Stimulated activated CD4-positive, alpha-beta T cell treated with anti-CD3 and anti-CD28 coated beads, Interleukin-15, amount 100 ng/mL, for 1 hour (primary cell): ENCODE measurements at places on chromosomes 12 and 14.

DNA sequence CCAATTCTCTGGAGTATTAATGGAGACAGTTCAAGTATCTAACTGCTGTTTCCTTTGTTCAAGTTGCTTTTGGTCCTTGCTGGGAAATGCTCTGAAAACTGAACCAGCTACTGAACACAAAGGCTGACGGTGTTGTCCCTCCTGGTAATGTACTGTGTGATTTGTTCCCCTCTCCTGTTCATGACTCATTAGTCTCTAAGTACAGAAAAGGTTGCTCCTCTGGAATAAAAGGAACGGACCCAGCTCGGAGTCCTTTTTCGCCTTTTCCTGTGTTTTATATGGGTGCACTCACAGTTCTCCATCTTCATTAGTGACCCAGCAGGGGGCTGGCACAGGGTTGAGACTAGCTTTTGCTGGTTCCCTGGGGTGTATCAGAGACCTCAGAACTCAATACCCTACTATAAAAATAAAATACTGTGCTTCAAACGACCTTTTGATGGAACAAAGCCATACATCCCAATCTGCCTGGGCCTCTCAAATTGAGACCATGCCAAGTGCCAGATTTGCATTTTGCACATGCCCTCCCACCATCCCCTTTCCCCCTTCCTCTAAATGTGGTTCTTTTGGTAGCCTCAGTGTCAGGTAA lies 269.7 kb downstream of the RAD51B start:
- DNase-seq, result no peak

DNA sequence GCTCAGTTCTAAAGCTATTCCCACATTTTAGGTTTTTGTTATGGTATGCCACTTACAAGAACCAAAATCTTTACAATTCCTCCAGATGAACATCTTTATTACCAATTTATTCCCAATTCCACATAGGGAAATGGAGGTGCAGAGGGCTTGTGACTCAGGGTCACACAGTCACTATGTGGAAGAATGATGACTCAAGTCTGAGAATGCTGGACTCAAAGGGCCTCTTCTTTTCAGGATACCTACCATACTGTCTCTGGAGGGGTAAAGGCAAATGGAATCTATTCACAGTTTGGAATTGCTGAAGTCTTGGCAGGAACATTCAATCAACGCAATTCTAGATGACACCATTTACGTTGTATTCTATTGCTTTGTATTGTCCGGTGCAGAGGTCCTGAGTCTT lies 48.2 kb upstream of the MANSC4 start:
- no peak for DNase-seq

GRCh38 chr12:99959549-99960170 lies 25.1 kb downstream of the ANKS1B start:
- DNase-seq, result no peak

DNA sequence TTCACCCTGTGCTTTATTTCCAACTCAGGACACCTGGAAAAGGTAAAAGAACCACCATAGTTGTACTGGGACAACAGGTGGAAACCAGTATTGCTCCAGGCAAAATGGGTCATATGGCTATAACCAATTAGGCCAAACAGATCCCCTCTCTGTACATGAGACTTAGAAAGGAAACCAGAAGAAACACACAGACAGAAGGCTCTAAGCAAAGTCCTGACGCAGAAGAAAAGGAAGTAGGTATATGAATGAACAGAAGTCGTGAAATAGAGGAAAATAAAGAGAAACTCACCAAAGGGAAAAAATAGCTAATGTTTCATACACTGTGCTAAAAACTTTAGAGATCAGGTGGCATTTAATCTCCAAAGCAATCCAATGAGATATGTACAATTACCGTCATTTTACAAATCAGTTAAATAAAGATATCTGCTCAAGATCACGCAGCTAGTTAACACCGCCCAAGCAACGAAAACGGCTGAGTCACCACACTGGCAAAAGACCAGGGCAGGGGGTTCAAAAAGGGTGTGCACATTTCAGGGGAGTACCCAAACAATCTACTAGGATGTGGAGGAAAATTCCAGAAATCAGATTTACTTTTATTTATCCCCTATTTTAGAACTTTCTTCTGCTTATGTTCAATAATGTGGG lies 82.3 kb downstream of the ITPR2 start:
- no peak for DNase-seq

DNA sequence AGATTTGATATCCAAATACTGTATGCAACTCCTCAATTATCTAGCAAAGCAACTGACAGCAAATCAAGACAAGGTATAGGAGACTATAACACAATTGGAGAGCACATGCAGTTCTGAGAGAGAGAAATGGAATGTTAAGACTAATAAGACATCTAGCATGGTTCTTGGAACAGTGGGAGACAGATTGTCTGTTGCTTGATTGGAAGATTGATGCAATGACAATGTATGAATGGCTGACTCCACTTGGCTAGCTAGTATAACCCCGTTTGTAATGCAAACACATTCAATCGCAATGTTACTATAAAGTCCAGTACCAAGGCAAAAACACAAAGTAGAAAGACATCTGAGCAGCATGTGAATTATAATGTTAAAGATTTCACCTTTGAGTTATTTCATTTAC lies 179.3 kb downstream of the RPL10L start:
- no peak for DNase-seq

- DNase-seq, result no peak
Observed at GRCh38 chr12:94674835-94675234, 24.5 kb upstream of the TMCC3 start.

DNA sequence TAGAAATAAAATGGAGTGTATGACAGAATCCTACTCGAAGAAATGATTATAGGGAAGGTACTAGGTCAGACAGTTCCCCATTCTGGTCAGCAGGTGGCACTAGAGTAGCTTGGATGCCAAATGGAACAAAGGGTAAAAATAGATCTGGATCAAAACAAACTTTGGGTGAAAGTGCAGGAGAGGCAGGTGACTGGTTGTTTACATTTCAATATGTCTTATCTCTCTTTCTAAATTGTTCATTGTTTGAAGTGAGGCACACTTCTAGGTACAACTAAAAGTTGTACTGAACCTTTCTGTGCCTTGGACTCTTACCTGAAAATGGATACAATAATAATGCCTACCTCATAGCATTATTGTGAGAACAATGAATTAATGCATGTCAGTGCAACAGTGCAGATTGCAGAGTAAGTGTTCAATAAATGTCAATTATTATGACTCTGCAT lies 62.0 kb upstream of the OSBPL8 start:
- peak; percentile 28 for DNase-seq

DNA sequence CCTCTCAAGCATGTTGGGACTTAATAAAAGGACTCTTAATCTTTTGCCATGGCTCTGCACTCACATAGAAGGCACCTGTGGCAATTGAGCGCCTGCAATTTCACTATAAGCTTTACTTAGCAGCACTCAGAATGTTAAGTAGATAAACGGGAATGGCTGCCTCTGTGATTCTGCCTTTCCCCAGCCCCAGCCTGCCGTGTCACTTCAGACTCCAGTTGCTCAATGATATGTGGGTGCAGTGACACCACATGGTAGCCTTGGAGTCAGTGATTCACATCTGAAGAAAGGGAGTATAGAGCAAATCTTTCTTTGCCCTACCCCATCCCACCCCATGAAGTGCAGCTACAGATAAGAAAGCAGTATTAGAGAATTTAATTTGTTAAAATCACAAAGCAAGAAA lies 96.1 kb downstream of the ZFC3H1 start:
- no peak for DNase-seq

- DNase-seq, result no peak
Observed at GRCh38 chr14:51140338-51140737, 45.4 kb upstream of the TRIM9 start.

GRCh38 chr12:80232837-80233236 lies 133.5 kb downstream of the OTOGL start:
- no peak for DNase-seq

DNA sequence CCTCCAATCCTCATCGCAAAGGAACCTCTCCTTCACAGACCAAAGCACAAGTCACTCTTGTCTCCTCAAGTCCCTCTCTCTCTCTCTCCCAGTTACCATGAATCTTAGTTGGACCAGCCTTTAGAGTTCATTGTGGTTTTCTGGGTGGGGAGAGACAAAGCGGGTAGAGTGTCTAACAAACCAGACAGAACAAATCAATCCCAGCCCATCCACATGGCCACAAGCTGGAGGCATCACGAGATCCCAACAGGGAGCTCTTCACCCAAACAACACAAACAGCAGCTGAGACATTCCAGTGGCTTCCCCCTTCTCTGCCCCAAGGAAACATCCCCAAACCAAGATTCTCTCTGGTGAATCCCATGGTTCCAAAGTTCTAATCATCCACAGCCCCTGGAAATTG lies 22.4 kb downstream of the ACTN1 start:
- no peak for DNase-seq

DNA sequence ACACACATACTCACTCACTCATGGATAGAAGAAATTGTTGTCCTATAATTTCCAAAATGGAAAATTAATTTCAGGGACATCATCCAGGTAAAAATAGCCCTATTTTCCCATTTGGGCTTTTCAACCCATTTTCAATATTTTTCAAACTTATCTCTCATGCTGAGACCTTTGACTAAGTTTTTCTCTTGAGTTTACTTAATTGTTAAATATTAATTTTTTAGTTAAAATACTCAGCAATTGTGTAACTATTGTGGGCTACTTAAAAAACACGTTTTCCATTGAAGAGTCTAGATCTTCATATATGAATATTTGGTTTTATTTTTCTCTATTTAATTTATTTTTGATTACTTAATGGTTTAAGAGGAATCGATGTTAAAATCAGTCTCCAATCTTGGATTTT lies 14.2 kb upstream of the TAS2R43 start:
- no peak for DNase-seq

GRCh38 chr14:105303949-105304348 lies 3.1 kb upstream of the BRF1 start:
- no peak for DNase-seq

DNA sequence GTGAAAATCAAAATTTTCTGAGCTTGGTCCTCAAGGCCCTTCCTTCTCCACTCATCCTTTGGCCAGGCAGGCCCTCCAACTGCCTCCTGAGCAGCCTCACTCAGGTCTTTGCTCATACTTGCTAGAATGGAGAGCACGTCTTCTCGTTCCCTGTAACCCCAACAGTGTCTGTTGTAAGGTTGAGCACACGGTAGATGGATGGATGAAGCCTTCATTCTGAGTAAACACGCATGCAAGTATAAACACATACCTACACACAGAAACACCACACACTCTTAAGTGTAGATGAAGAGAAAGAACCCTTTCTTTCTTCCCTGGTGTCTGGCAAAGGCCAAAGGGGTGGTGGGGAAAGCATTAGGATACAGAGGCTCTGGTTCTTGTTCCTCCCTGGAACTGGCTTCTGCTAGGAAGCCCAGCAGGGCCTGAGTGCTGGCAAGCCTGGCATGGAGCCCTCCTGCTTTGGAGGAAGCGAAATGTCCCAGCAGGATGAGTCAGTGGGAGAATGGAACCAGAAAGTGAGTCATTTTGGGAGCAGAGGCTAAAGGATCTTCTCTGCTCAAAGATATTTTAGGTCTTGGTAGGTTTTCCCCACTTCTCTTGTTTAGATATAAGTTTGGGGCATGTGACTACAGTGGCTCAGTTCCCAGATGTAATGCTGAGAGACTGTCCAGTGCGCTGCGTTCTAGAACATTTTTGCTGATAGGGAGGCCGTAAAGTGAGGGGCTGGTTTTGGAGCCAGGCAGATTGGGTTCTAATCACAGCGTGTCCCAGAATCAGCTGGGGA lies 127.4 kb downstream of the CACNA1C start:
- DNase-seq, result no peak

GRCh38 chr12:10111451-10111850 lies 12.7 kb upstream of the CLEC1A start:
- no peak for DNase-seq

DNA sequence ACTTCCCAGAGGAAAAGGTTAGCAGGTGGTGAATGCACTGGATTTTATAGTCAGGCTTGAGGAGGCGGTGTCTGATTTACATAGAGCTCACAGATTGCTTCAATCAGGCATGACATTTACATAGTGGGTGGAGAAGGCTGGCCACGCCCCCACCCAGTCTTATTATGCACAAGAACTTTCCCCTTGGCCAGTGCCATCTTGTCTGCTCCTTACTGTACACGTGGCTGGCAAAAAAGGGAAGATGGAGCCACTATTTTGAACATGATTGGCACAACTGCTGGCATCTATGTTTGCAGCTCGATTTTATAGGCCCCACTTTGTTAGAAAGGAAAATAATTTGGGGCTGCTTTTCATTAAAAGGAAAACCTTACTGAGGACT lies 10.9 kb upstream of the LGMN start:
- no peak for DNase-seq
